ENCODE measurements at places on chromosomes 5 and 9.
A peak's percentile ranks its signal among the peaks of the same experiment; 100 is the strongest.

DNA sequence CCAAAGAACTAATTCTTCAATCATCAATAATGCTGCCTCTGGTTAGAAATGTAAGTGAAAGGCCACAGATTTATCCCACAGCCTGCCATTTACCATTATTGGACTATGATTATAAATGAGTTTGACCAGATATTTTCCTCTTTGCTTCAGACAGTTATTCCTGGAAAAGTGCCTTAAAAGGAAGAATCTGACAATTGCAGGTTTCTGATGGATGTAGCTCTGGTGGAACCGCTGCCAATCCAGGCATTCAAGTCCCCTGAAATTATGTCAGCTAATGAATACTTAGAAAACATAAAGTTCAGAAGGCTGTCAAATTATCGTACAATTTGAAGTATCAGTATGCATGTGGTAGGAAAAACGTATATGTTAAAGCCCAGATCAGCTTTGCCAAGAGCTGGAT, 78.2 kb upstream of the NR4A3 start:
- no peak for DNase-seq

DNA sequence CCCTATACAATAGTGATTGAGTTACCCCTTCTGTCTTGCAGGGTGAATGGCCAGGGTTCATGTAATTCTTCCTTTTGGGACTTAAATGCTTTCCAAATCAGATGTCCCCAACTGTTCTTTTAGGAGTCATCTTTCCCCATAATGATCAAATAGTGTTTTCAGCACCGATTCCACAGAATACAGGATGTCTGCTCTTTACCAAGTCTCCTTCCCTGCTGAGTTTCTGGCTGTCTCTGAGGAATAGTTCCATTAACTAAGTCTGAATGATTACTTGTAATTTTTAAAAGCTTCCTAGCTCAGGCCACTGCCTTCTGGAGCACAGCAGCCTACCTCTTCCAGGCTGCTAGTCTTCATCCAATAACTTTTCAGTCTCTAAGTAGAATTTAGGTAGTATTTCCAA, 630.7 kb upstream of the ZNF608 start:
- DNase-seq = no peak

GRCh38 chr9:14554886-14555285, 138.3 kb downstream of the ZDHHC21 start:
- DNase-seq = peak; percentile 47

- no peak for DNase-seq
Observed at GRCh38 chr5:178580271-178580955, 9.8 kb downstream of the COL23A1 start.

- peak; percentile 81 for DNase-seq
Observed at GRCh38 chr5:177317959-177318377, 6.3 kb upstream of the MXD3 start.

Data from fibroblast of the aortic adventitia (primary cell).